ENCODE measurements at places on chromosomes 5 and 9.

- DNase-seq, result no peak
Observed at GRCh38 chr9:966870-967269, 9.6 kb upstream of the DMRT3 start.

GRCh38 chr9:93183663-93184431 lies at the start of gene WNK2:
TSS of gene WNK2 (plus strand) at chr9:93184139. CDS start at chr9:93184930, 791 bp downstream.
- no peak for DNase-seq

- no peak for DNase-seq
Observed at GRCh38 chr9:1939926-1940368, 75.2 kb upstream of the SMARCA2 start.

- DNase-seq, result no peak
Observed at GRCh38 chr9:123073991-123074422, 40.5 kb downstream of the GPR21 start.

DNA sequence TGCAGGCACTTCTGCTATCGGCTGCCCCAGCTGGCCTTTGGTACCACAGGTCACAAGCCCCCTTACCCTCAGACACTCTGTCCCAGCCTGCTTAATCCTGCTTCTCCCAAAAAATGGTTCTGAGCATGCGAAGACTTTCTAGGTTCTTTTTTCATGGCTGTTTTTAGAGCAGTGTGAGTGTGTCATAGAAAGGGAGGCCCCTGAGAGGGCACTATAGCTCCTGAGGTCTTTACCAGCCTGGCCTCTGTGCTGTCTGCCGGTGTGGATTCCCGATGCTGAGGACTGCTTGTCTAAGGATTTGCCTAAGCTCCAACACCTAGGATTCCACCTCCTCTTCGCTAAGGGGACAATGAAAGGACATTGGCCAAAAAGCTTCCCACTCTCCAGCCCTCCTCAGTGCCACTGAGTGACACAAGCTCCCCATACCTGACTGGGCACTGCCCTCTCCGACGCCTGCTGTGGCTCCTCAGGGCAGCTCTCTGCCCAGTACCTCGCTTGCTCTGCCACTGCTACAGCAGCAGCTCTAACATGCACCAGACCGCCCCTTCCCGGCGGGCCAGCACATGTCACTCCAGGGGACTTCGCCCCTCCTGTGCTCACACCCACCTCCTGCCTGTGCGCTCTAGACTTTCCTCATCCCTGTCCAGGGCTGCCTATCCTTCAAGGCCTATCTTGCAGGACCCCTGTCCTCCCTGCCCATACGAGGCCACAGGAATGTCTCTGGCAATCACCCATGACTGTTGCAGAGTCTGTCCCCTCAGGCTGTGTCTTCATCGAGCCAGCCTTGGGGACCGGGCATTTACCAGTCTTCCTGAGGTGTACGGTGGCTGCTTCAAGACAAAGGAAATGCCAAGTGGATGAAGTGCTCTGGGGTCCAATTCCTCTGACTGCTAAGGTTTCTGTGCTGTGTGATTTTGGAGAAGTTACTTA lies 21.0 kb downstream of the MACROH2A1 start:
- no peak for DNase-seq

DNA sequence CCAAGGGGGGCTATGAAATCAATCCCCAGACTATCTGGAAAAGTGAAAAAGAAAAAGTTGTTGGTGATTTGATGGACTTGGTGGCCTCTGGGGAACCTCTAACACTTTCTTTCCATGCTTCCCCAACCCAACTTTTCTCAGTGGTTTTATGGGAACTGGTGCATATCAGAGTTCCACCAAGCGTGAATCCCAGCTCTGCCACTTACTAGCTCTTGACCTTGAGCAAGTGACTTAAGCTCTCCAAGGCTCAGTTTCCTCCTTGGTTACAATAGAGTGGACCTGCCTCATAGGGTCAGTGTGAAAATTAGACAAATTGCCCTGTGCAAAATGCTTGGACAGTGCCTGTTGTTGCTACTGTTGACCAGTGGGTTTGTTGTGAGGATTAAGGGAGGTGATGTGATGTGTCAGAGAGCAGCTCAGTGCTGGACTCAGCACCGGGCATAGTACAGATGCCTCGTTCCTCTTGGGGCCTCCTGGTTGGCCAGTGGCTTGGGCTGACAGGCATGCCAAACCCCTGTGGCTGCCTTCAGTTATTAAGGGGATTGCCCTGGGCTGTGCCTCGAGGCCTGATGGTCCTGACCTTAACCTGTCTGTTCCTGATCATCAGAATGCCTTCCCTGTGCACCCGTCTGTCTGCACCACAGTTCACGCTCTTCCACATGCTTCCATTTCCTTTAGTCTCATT lies 49.3 kb downstream of the COL15A1 start:
- DNase-seq, result no peak

DNA sequence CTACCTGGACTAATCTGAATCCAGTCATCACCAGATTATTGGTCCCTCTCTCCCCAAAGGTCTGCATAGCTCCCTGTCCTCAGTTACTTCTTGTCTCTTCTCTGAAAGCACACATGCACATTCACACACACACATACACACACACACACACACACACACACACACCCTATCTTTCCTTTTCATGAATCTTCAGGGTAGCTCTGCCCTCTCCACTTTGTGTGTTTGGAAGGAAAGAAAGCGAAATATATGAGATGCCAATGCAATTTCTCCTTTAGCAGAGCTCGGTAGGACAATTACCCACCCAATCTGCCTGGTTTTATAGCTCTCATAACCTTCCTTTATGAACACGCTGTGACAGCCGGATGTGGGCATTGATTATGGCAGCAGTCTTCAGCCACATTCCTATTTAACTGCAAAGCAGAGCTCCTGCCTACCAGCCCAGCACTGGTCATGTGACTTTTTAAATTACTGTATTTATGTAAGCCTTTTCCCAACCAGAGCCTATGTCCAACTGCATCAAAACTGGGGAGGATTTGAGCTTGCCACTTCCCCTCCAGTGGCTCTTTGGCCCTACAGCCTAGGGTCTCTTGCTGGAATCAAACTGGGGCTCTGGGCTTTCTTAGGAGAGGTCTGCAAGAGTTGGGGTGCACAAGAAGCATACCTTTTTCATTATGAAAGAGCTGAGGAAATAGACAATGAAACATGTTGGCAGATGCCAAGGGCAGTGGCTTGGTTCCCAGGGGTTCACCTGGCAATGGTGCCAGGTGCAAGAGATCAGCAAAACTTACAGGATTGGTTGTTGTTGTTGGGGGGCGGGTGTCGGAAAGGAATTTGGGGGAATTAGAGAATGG lies 20.8 kb upstream of the MATR3 start:
- DNase-seq, result no peak

GRCh38 chr5:106521701-106522100 lies 1149.0 kb downstream of the EFNA5 start:
- DNase-seq, result no peak

DNA sequence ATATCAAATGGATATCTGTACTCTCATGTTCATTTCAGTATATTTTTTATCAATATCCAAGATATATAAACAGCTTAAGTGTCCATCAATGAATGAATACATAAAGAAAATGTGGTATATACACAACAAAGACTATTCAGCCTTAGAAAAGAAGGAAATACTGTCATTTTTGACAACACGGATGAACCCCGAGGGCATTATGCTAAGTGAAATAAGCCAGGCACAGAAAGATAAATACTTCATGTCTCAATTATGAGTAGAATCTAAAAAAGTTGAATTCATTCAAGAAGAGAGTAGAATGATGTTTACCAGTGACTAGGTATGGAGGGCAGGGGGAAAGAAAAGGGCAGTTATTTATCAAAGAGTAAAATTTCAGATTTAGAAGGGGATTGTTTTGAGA lies 949.8 kb upstream of the TYRP1 start:
- DNase-seq, result no peak

DNA sequence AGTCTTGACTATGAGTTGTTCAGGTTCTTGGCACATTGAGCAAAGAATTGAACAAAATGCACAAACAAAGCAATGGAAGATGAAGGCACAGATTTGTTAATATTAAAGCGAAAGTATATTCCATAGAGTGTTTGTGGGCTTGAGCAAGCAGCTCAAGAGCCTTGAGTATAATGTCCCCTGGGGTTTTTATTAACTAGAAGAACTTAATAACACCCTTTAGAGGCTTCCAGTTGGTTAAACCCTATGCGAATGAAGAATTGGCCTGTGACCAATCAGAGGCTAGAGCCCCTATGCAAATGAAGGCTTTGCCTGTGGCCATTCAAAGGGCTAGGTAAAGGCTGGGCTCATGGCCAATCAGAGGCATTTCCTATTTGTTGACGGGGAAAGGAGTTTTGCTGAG lies 135.3 kb upstream of the IL12B start:
- no peak for DNase-seq

GRCh38 chr9:21141427-21141882 lies at the start of gene IFNW1:
TSS of gene IFNW1 (minus strand) at chr9:21141832. CDS start at chr9:21141570, 262 bp downstream.
- no peak for DNase-seq

DNA sequence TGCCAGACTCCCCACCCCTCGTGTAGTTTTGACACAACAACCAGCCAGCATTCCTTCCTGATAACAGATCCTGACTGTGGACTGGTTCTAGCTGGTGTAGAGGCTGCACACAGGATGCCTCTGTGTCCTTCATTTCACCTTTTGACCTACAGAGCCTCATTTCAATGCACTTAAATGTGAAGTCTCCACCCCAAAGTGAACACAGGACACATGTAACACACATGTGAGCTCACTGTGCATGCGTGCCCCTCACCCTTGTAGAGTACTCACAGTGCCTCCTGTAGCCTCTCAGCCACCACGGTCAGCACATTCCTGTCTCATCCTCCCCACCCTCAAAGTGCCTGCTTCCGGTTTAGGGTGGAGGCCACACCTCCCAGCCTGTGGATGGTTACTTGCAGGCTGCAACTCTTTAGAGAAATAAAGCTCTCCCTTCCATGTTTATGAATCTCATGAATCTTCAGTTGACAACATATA lies 11.6 kb upstream of the NKD2 start:
- no peak for DNase-seq

- DNase-seq, result no peak
Observed at GRCh38 chr5:33721491-33722200, 170.1 kb downstream of the ADAMTS12 start.

DNA sequence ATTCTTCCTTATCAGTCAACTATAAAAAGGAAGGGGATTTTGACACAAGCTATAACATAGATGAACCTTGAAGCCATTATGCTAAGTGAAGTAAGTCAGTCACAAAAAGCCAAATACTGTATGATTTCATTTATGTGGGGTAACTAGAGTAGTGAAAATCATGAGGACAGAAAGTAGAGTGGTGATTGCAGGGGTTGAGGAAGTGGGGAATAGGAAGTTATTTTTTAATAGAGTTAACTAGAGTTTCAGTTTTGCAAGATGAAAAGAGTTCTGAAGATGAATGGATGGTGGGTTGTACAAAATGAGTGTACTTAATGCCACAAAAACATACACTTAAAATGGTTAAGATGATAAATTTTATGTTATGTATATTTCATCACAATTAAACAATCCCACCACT lies 65.4 kb upstream of the FAM174A start:
- DNase-seq, result no peak

GRCh38 chr5:137091472-137091871 lies 407.7 kb downstream of the SPOCK1 start:
- DNase-seq, result no peak

DNA sequence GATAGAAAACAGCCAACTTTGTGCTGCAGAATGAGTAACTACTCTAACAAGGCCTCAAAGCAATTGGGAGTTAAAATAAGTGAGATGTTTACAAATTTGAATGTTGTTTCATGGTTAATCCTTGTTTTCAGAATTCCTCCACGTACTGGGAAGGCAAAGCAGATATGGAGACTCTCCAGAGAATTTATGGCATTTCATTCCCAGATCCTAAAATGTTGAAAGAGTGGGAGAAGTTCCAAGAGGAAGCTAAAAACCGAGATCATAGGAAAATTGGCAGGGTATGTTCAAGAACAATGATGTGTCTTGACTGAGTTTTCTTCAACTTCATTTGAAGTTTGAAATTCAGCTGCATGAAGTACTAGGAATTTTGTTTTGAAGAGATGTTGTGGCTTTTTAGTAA lies 16.4 kb downstream of the TARS1 start:
- DNase-seq, result no peak

DNA sequence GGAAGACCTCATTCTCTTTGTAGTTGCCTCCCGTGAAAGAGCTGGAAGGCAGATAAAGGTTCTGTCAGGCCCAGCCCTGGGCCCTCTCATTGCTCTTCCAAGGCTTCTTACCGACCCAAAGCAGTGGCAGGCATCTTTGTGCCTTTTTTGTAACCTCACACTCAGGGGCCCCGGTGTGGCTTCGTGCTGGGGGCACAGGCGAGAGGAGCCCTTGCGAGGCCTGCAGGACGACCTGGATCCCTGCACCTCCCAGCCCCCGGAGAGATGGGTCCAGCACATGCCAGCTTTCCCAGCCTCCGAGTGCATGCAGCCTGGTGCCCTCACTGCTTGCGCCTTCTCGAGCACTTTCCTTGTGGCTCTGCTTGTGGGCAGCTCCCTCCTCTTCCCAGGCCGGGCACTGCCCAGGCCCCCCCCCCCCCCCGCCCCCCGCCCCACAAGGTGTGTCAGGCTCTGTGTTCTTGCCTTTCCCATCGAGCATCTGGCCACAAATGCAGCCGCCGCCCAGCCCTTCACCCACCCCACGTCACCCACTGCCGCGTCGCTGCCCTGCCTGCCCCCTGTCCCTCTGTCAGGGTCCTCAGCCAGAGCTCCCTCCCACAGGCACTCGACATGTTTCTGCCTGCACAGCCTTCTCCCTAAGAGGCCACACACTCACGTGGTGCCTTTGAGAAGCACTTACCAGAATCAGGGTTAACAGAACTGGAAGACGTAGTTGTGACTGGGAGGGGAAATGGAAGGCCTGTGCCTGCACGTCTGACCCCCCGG lies 63.7 kb upstream of the CACNA1B start:
- no peak for DNase-seq

GRCh38 chr9:37710046-37710445 lies 43.6 kb upstream of the TRMT10B start:
- no peak for DNase-seq

DNA sequence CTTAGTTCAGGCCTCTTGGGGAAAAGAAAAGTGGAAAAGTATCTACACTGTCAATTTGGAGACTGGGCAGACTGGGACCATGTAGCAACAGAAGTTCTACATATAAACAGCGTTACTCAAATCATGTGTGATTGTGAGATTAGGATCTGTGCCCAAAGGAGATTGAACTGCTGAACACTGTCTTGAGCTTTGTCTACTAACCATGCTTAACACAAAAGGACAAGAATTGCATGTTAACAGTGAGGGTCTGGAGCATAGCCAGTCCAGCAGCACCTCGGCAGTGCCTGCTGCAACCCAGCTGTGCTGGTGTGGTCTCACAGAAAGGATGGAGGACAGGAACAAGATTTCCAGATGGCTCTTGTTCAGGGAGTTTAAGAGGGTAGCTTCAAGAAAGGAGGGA lies 5.7 kb downstream of the PAM start:
- no peak for DNase-seq

- DNase-seq, result no peak
Observed at GRCh38 chr5:107812570-107813141, 141.9 kb upstream of the EFNA5 start.

Measured in NCI-H2081 treated with DMSO at 0.1 percent for 48 hours (cell line).